Naive thymus-derived CD4-positive, alpha-beta T cell (primary cell): ENCODE measurements at places on chromosomes 6 and 20. TPM values are rescaled to one million over a fixed set of nuclear protein-coding genes. Genes with fewer than 3 reads are reported as not detected.

DNA sequence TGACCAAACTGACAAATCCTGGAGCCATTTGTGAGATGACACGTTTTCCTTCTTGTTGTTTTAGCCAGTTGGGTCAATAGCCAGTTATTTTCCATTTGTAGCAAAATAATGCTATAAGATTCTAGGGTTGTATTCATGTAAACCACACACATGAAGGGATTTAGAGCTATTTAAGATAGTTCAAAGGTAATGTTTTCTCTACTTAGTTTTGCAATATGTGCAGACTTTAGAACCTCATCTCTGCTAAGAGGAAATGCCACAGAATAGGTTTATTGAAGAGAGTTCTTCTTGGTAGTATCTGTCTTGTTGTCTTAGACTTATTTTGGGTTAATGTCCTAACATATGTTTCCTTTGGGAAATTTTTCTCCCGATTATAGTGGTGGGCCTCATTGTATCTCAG is 213.5 kb upstream of the RIMS1 start:
- DNase-seq, result no peak

- DNase-seq, result no peak
These were observed 135.6 kb upstream of the SLC22A23 start for GRCh38 chr6:3592371-3592941.

- DNase-seq, result no peak
These were observed 48.9 kb downstream of the PHF20 start for GRCh38 chr20:35820715-35821114.

The KCNQ2 gene
- 0.27 TPM for total RNA-seq
